ENCODE measurements at places on chromosomes 1 and 21. TPM values are rescaled to one million over a fixed set of nuclear protein-coding genes. Genes with fewer than 3 reads are reported as not detected.

DNA sequence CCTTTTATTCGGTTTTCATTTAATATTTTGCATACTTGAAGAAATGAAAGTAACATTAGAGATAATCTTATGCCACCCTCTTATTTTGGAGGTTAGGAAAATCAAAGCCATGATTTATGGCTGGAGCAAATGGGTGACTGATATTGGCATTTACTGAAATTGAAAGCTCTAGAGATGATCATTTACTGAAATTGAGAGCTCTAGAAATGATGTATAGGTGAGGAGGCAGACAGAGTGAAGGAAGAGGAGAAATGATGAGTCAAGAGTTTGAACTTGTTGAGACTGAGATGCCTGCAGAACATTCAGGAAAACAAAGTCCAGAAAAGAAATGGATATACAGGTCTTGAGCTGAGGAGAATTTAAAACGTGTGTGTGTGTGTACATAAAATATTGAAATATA lies 217.6 kb downstream of the LTN1 start:
- DNase-seq: no peak

The PYGO2 gene
- 44.6 TPM for total RNA-seq

- no peak for DNase-seq
Observed at GRCh38 chr1:87134625-87135328, 193.9 kb upstream of the LMO4 start.

DNA sequence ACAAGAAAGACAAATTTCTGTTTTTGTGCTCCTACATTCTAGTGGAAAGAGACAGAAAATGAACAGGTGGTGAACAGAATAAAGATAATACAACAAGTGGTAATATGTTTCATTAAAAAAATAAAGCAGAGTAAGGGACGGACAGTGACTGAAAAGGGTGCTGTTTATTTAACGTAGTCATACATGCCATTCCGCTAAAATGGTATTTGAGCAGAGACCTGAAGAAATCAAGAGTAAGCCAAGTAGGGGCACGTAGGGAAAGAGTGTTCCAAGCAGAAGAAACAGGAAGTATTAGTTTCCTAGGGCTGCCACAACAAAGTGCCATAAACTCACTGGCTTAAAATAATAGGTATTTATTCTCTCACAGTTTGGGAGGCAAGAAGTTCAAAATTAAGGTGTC lies 65.6 kb upstream of the KCTD3 start:
- no peak for DNase-seq

The LDLRAD1 gene
- 3.3 TPM for total RNA-seq

DNA sequence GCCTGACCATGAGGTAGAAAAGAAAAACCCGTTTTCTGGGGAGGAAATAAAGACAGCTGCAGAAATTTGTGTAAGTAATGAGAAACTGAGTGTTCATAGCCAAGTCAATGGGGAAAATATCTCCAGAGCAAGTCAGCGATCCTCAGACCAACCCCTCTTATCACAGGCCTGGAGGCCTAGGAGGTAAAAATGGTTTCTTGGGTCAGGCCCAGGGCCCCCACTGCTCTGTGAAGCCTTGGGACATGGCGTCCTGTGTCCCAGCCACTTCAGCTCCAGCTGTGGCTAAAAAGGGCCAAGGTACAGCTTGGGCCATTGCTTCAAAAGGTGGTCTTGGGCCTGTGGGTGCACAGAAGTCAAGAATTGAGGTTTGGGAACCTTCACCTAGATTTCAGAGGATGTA lies 101.0 kb downstream of the NPHS2 start:
- no peak for DNase-seq
